NCI-H1436 treated with DMSO at 0.1 percent for 48 hours (cell line): ENCODE measurements at places on chromosomes 12 and 14.

GRCh38 chr14:92489394-92490238 is 24.0 kb upstream of the RIN3 start:
- no peak for DNase-seq

DNA sequence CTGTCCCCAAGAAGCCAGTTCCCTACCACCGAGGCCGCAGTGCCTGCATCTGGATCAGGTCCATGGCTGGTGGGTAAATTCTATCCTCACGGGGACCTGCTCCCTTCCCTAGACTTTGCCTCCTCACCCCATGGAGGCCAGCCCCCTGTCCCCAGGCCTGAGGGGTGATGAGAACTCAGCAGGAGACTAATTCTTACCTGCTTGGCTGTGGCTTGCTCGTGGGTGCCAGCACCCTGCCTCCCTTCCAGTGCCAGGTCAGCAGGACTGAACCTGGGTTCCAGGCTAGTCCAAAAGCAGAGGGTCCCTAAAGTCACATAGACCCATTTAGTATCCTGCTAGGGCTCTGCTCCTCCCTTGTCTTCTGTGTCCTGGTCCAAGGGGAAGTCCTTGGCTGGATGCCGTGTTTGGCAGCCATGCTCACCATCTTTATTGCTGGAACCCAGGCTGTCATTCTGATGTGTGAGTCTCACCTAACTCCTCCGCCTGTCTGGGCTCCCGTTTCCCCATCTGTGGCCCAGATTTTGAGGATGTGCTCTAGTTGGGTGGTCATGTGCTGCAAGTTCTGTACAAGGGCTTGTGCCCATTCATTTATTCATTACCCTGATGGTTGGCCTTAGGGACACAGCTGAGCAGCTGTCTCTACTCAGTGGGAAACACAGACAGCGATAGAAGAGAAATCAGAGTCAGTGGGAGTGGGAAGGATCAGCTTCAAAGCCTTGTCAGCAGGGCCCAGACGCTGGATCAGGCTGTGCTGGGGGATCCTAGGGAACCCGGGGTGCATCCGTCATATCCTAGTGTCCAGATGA is 949 bp downstream of the PLBD2 start:
- no peak for DNase-seq

GRCh38 chr12:131733874-131734273 is 23.0 kb downstream of the SFSWAP start:
- DNase-seq = no peak

- peak; percentile 87 for DNase-seq
Observed at GRCh38 chr12:95674631-95675030, 115.9 kb downstream of the NTN4 start.

- DNase-seq = no peak
Observed at GRCh38 chr14:104359301-104359968, 220.1 kb upstream of the C14orf180 start.
